Upper lobe of left lung (tissue), 6 donors: ENCODE measurements at places on chromosomes 11 and 22. TPM values are rescaled to one million over a fixed set of nuclear protein-coding genes. Genes with fewer than 3 reads are reported as not detected.

Gene GUCY1A2
- total RNA-seq, result 4.2 TPM

Gene PGA4
- not detected for total RNA-seq

Gene SYCE3
- total RNA-seq, result 3.4 TPM

Gene MYO18B
- total RNA-seq, result 1.3 TPM

Gene FERMT3
- total RNA-seq, result 119 TPM

Gene NFAM1
- 8.7 TPM for total RNA-seq

Gene NEU3
- total RNA-seq, result 15.8 TPM
